Activated naive CD4-positive, alpha-beta T cell treated with anti-CD3 and anti-CD28 coated beads, Interleukin-2, amount 50 U/mL, for 16 hours (primary cell): ENCODE measurements at places on chromosomes 13 and 19.

- no peak for DNase-seq
Measured at GRCh38 chr19:55676383-55676782, 1.4 kb downstream of the EPN1 start.

DNA sequence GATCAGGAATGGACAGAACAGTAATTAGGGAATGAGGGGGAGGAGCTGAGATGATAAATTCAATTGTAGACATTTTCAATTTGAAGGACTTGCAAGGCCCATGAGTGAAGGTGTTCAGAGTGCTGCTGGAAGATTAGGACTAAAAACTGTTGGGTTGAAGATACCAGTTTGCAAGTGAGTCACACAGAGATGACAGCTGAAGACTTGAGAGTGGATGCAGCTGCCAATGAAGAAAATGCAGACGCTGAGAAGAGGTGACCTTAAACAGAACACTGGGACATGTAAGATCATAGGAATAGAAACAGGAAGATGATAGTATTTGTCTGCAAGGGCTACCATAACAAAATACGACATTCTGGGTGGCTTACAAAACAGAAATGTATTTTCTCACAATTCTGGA, 1716.5 kb upstream of the SLC10A2 start:
- no peak for DNase-seq

GRCh38 chr19:3880471-3881271, at the start of gene ATCAY:
Gene ATCAY (plus strand): TSS chr19:3880685. CDS start chr19:3885768, 5,083 bp downstream.
- no peak for DNase-seq

DNA sequence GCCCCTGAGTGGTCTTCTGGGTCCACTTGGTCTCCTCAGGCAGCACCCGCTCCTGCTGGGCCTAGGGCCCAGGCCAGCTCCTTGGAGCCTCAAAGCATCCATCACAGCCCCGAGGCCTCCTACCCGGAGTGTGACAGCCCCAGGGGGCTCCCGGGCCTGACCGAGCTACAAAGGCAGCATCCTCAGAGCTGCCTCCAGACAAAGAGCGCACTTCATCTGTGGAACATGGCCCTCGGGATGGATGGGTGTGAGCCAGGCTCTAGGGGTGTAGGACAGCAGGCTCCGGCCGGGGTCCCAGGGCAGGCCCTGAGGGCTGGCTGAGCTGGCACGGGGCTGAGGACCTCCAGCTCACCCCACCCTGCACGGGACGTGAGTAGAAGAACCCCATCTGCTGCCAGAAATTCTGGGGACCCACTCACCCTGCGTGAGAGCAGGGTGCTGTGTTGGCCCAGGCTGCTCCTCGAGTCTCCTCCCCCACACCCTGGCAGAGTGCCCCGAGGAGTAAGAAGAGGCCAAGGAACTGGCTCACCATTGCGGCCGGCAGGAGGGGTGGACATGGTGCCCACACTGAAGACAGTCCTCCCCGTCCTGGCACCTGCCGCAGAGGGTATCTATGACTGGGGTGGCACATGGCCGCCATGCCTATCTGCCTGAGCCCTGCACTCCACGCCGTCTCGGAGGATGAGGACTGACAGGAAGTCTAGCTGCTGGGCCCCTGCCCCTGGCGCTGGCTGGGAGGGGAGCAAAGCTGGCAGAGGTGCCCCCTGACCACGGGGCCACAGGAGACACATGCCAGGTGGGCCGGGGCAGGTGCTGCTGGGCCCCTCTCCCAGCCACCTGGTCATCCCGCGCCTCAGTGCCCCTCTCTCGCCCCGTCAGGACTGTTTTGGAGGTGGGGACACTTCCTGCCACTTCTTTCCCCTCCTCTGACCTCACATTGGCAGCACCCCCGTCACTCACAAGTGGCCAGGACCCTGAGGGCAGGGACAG, 22.3 kb downstream of the CEBPG start:
- no peak for DNase-seq

DNA sequence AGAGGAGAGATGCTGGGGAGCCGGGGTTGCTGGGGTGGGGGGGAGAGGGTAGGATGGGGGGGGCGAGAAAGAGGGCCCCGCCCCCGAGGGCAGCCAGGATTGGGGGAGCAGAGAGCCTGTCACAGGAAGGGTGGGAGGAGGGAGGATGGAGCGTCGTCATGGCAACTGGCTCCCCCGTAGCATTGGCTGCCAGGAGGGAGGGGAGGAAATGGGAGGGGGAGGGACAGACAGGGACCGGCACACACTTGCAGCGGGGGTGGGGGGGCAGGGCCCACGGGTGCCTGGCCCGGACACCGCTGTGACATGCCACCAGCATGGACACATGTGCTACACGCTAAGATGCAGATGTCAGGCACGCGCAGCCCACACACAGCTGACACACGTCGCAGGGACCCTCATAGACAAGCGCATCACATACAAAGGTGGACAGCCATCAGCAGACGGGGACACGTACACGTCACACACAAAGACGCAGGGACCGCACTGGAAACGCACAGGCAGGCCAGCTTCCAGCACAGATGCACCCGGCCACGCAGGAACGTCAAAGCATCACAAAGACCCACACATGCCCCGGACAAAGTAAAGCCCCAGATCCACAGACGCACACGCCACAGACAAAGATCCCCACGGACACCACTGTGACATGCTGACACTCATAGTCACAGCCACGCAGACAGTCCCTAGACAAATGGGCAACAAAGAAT, at the start of gene LMTK3:
TSS of gene LMTK3 (minus strand) at position 36 of the 704 bp plus-strand sequence. CDS start 259 bp downstream, outside the sequence.
- DNase-seq = peak; percentile 78

DNA sequence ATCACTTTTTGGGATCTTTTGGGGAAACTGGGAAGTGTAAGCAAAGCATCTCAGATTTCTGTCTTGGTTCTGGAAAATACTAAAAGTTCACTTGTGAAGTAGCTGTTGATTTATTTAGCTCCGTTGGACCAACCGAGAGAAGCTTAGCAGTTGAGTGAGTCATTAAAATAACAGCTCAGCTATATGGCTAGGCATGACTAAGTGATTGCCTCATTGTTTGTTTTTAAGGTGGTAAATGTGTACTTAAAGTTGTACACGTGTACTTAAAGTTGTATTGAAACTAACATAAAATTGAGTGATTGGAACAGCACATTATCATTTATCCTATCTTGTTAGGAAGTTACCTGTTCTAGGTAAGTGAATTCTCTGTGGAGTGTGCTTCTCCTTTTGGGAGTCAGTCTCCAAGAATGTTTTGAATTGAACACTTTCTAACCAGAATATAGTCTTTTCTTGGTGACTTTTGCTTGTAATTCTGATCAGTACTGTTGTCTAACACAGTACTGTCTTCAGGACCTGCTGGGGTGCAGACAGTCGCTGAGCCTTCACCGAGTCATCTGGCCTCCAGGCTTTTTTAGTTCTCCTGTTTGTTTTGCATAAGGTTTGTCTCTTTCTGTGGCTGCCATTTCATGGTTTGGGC, 2.9 kb upstream of the DCUN1D2 start:
- DNase-seq = no peak

DNA sequence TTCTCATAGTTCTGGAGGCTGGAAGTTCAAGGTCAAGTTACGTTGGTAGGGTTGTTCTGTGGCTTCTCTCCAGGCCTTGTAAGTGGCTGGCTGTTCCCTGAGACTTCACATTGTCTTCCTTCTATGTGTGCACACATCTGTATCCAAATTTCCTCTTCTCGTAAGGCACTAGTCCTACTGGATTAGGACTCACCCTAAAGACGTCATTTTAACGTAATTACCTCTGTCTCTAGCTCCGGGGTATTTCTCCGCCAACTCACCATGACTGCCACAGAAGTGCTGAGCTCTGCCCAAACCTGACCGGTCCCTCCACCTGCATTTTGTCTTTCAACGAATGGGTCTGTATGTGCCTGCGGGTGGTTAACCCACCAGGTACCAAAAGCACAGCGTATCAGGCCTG, 8.7 kb upstream of the SYDE1 start:
- DNase-seq = no peak

GRCh38 chr19:45235485-45235884, 9.7 kb downstream of the EXOC3L2 start:
- no peak for DNase-seq

- DNase-seq = no peak
Measured at GRCh38 chr13:48292650-48293049, 10.9 kb upstream of the RB1 start.

DNA sequence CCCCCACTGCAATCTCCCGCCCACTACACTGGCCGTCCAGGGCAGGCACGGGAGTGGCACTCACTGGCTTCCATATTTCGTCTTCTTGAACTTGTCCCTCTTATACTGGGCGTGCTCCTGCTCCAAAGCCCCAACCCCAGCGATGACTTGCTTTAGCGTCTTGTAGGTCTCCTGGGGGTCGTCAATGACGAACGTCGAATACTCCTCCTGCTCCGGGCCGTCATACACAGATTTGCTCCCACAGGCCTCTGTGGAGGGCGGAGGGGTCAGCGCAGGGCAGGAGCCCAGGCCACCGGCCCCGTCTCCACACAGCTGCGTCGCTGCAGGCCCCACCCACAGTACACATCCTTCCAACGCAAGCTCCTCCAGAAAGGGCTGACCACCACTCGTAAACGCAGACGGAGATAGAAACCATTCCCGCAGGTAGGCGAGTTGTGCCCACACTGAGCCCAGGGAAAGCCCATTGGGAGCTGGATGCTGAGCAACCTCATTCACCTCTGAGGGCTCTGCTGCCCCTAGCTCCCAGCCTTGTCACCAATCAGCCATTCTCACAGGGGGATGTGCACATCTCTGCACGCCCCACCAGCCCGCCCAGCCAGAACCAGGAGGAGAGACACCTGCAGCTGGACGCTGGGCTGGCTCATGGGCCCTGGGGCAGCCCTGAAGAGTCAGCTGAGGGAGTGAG, 7.9 kb upstream of the C13orf46 start:
- no peak for DNase-seq

DNA sequence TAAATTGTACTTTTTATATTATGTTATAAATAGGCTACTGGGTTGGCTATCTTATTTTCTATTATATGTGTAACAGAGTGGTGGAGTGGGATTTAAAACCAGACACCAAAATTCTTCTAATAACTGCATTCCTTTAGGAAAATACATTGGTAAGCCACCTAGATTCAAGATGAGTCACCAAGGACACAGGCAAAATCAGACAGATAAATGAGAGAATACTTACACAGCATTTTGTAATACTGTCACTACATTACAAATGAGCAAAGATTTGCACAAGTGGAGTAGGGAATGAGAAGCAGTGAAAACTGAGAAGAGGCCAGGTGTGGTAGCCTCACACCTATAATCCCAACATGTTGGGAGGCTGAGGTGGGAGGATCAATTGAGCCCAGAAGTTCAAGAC, 6.2 kb upstream of the SPART start:
- no peak for DNase-seq

DNA sequence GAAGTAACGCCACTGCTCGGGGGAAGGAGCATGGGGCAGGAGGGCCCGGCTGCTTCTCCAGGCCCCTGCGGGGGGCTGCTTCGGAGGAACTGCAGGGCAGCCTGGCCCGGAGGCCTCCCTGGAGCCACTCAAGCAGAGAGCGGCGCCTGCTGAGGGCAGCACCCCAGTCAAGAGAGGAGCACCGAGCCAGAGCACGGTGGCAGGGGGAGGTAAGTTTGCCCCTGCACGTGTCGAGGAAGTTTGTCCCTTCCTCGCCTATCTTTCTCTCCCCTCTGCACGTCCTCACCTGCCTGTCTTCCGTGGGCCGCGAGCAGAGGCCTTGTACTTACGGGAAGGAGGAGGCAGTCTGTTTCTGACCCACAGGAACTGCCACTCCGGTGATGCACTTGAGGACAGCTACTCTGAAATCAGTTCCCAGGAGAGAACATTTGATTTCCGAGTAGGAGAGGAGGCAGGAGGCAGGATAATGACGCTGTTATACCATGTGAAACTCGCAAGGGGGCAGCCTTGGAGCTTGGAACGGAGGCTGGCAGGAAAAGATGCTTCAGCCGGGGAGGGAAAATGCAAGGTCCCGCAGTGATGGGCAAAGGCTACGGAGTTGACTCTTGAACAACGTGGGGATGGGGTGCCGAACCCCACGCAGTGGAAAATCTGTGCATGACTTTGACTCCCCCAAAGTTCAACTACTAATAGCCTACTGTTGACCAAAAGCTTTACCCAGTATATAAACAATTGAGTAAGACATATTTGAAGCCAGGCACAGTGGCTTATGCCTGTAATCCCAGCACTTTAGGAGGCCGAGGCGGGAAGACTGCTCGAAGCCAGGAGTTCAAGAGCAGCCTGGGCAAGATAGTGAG, 5.0 kb downstream of the FFAR1 start:
- DNase-seq = peak; percentile 57

DNA sequence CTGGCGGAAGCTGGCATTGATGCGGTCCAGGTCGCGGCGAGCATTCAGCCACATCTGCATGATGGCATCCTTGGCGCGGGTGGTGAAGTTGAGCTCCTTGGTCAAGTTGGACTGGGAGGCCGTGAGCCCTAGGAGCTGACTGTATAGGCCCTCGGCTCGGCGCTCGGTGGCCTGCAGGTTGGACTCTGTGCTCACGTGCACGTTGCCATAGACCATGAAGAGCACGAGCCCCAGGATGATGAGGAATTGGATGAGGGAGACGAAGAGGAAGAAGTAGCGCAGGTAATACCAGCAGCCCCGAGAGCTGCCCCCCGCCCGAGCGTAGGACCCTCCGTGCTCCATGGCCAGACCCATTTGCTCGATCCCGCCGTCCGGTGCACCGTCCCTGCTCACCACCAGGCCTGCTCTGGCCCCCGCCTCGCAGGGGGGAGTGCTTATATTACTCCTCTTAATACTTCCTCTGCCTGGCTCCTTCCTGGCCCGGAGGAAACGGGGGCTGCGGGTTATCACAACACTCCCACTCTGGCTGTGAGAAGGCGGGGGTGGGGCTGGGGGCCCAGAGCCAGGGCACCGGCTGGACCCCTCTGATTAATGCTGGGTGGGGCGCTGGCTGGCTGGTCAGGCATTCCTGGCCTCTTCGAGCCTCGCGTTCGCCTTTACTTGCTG, at the start of gene PLVAP:
TSS of gene PLVAP (minus strand) at position 408 of the 666 bp plus-strand sequence. CDS start at position 354, 54 bp downstream.
- DNase-seq = no peak

DNA sequence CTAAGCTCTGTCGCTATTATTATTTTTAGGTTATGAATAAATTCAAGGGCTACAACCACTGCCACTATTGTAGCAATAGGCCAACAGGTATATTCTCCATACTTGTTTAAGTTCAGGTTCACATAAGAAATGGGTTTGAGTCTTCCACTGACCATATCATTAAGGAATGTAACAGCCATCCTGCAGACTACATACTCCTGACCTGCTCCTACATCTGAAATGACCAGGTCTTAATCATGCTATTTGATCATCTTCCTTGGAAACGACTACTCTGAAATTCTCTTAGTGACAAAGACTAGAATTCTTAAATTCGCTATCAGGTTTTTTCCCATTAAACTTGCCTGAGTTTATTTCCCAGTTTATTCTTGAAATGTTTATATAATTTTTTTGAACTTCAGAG, 66.8 kb downstream of the IPO5 start:
- no peak for DNase-seq
